AG09309 (cell line): ENCODE measurements at places on chromosomes 2 and 18.

DNA sequence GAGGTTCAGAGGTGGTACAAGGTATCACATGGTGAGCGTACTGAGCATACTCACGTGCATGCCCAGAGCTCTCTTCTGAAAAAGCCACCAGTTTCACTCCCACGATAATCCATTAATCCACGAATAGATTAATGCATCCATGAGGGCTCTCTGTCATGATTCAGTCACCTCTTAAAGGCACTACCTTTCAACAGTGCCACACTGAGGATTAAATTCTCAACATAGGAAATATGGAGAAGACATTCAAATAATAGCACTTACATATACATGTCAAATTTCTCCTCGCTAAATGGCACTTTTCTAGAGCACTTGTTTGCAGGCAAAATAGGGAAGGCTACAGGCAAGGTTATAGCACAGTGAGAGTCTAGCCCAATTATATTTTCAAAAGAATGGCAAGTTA lies 825.9 kb downstream of the TRIB2 start:
- DNase-seq, result no peak

- no peak for DNase-seq
Measured at GRCh38 chr2:51969347-51969746, 937.4 kb upstream of the NRXN1 start.

- no peak for DNase-seq
Measured at GRCh38 chr18:74633652-74634352, 36.1 kb downstream of the ZNF407 start.

GRCh38 chr2:210003359-210003758 lies 921 bp downstream of the RPE start:
- peak; percentile 4 for DNase-seq

GRCh38 chr2:112841295-112842044 lies 4.9 kb upstream of the IL1B start:
- DNase-seq, result no peak

DNA sequence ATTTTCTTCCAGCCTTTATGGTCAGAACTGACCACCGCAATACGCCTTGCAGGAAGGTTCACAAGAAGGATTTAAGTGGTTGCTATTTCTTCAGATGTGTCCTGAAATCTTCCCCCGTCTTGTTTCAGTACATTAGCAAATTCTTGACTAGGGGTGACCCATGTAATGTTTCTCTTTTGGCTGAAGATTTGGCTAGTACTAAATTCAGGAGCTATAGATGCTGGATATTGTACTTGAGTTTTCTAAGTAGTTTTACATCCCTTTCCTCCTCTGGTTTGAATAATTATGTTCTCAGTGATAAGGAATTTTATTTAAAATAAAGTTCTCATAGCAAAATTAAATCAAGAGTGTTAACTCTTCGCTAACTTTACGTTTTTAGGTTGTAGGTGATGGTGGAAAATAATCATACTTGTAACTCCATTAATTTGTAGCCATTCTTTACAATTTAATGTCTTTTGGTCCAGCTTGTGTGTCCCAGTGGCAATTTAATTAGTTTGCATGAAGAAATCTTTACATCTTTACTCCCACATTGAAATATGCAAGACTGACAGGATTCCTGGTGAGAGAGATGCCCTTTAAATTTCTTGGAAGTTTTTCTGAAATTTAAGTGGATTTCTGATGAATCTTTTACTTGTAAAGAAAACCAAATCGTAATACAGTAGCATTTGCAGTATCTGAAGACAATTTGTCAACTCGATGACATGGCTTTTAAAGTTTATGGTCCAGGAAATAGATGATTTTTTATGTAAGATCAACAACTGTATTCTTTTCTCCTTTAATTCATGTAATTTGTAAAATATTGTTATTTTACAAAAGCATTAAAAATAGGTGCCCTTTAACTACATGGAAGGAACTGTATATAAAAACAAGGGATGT lies 2.8 kb downstream of the PHLPP1 start:
- no peak for DNase-seq

DNA sequence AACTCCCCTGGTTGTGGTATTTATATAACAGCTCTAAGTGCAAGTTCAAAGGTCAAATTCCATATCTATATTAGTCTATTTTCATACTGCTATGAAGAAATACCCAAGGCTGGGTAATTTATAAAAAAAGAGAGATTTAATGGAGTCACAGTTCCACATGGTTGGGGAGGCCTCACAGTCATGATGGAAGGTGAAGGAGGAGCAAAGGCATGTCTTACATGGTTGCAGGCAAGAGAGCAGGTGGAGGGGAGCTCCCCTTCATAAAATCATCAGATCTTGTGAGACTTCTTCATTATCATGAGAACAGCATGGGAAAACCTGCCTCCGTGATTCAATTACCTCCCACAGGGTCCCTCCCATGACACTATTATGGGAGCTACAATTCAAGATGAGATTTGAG lies 179.6 kb upstream of the FBXO11 start:
- no peak for DNase-seq

DNA sequence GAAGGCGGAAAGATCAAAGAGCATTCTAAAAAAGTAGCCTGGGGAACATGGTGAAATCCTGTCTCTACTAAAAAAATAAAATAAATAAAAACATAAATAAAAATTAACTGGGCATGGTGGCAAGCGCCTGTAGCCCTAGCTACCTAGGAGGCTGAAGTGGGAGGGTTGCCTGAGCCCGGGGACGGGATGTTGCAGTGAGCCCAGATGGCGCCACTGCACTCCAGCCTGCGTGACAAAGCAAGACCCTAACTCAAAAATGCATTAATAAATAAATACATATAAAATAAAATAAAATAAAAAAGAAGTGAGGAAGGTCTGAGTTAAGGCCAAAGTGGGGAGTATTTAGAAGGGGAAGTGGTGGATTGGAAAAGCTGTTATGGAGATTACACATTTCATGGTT lies 1.3 kb upstream of the PSMD14 start:
- DNase-seq, result no peak

DNA sequence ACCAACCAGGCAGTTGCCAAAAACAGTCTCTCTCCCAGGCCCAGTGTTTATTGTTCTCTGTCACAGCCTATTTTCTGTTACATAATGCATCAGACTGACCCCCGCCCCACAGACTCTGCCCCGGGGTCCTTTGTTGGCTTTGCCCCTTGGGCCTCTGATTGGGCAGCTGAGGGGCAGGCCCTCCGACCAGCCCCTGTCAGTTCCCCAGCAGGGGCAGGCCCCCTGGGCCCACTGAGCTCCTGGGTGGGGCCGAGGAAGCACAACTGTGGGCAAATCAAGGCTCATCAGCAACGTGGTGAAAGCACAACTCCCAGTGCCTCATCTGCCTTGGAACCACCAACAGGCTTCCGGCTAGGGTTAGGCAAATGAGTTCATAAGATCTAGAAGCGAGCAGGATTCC lies 160.1 kb upstream of the MYCN start:
- DNase-seq, result no peak

- peak; percentile 45 for DNase-seq
Measured at GRCh38 chr2:217555081-217555876, 447.5 kb downstream of the TNS1 start.

DNA sequence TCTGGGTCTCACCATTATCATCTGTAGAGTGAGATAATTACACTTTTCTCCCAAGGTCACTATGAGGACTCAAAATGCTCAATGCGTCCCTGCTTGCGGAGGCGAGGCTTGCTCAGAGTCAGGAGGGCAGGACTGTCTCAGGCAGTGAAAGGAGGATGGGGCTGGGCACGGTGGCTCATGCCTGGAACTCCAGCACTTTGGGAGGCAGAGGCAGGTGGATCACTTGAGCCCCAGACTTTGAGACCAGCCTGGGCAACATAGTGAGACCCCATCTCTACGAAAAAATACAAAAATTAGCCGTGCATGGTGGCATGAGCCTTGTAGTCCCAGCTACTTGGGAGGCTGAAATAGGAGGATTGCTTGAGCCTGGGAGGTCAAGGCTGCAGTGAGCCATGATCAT lies 1.8 kb upstream of the KCNIP3 start:
- DNase-seq, result no peak

- DNase-seq, result no peak
Measured at GRCh38 chr18:28175930-28176697, 816 bp downstream of the CDH2 start.

DNA sequence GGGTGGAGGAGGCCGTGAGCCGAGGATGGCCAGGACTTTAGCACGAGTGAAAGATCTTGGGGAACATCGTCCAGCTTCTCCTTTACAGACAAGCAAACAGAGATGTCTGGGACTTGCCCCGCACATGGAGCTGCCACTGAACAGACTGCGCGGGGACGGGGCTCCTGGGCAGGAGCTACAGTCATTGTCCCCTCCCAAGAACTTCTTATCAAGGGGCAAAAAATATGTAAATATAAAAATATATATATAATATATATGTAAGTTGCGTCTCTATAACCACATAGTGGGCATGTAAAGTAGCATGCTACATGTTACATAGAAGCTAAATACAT lies 245.0 kb upstream of the SALL3 start:
- no peak for DNase-seq

- no peak for DNase-seq
Measured at GRCh38 chr2:3075991-3076340, 301.7 kb downstream of the EIPR1 start.

DNA sequence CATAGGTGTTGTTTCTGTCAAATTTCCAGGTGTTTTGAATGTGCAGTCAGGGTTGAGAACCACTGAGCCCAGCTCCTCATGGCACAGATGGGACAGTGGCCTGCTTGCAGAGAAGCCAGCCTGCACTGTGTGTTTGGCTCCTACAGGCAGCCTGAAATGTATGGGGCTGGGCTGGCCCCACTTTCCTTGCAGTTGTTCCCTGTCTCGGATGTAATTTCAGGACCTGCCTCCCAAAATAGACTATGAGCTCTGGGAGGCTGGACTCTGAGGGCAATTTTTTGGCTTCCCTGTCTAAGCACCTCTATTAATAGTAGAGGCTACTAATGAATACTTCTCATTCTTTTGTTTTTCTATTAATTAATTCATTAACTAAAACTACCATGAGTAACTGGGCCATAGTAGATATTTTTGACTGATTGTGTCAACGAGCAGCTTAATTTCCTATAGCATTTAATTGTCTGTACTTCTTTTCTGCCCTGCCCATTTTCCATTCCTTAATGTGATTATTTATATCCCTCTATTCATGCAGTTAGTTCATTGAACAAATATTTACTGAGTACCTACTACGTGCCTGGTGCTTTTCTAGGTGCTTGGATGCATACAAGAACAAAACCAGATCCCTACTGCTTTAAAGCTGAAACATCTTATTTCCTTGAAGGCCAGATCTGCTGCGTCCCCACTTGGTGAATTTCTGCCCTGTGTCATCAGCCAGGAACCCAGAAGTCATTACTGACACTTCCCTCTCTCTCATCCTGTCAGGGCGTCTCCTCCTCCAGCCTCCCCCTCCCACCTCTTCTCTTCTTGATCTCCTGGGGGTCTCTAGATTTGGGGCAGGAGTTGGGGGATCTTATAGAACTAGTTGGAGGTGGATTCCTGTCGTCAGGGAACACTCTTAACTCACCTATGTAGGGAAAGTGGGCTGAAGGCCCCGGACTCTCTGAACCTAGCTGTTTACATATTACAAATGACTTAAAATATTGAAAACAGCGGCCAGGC lies 16.3 kb downstream of the DYSF start:
- no peak for DNase-seq

DNA sequence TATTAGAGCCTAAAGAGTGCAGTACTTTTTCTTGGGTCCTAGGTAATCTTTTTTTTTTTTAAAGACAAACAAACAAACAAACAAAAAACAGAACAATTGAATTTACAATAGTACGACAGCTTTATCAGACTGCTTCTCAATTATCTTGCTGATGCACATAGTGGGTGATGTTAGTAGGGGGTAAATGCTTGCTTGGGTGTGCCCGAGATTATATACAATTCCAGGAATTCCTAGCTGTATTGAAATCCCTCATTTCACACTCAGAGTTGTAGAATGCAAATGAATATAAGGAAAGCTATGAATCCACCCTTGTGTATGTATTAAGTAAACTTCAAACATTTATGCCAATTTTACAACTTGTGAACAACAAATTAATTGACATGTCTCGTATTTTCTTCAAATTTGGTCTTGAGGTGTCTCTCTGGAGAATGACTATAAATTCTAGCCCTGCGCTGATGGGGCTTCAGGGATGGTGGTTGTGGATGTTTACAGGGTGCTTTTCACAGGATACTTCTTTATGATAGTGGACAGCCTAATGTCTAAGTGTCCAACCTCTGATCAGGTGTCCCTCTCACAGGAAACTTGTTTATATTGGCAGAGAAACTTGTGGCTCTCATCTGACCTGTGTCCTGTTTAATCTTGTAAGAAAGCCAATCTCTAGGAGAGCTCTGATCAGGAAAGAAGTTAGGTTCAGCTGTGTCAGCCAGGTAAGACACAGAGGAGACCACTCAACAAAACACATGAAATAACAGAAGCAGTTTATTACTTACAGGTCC lies 61.9 kb upstream of the SLC39A10 start:
- DNase-seq, result no peak

GRCh38 chr2:157264099-157264498 lies 6.6 kb downstream of the GALNT5 start:
- DNase-seq, result peak; percentile 54

GRCh38 chr2:126449677-126450076 lies 206.3 kb upstream of the GYPC start:
- DNase-seq, result no peak

GRCh38 chr2:162106146-162106551 lies 32.1 kb upstream of the DPP4 start:
- peak; percentile 74 for DNase-seq

GRCh38 chr2:161237392-161238264 lies 70.6 kb upstream of the PSMD14 start:
- DNase-seq, result no peak

DNA sequence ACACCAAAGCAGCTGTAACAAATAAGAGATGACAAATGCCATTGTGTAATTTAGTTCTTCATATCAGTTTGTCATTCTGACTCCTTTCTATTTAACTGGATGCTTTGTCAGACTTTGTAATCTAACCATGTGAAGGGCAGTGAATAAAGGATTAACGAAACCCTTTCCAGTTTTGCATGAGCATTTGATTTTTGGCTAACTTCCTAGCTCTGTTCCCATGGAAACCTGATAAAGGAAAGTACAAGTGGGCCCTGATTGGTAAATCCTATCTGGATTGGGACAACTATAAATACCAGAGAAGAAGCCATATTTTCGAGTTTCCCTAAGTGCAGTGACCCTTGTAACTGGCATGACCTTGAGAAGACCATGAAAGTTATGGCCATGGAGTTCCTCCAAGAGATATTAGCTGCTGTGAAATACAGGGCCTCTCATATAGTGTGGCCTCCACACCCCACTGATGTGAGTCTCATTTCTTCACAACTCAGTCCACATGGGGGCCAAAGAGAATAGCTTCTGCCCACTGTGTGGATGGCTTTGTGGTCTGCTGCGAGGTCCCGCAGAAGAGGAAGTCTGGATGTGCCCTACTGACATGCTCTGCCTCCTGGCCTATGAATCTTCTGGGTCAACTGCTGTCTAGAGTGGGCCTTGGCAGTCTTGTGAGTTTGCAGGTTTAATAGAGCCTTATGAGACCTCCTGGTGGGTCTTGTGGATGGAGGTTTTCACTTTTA lies 38.2 kb upstream of the CYP1B1 start:
- no peak for DNase-seq

- no peak for DNase-seq
Measured at GRCh38 chr18:3878401-3878800, 428.4 kb downstream of the TGIF1 start.

GRCh38 chr2:64975232-64975821 lies 13.9 kb upstream of the SLC1A4 start:
- no peak for DNase-seq
